HFFc6 (cell line): ENCODE measurements at places on chromosomes 3 and 15. TPM values are rescaled to one million over a fixed set of nuclear protein-coding genes. Genes with fewer than 3 reads are reported as not detected.

DNA sequence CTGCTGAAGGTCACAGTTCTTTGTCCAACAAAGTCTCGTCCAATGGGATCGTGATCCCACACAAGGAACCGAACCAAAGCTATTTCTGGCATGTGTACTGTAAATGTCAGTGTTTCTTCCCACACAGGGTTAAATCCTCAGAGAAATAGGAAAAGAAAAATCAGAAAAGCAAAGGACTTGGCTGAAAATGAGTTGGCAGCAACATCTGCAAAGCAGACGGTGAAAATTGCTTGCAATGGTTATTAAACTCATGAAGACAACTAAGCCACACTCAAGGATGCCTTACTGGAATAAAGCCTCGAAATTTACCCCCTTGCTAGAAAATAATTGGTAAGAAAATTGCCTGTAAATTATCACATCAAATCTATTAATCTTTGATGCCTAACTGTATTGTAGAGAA, 195.2 kb upstream of the STRIT1 start:
- DNase-seq = no peak

- no peak for DNase-seq
These were observed 166.7 kb downstream of the CTNNB1 start for GRCh38 chr3:41365973-41366372.

- DNase-seq = no peak
These were observed 223.0 kb downstream of the SLCO3A1 start for GRCh38 chr15:92076541-92076940.

DNA sequence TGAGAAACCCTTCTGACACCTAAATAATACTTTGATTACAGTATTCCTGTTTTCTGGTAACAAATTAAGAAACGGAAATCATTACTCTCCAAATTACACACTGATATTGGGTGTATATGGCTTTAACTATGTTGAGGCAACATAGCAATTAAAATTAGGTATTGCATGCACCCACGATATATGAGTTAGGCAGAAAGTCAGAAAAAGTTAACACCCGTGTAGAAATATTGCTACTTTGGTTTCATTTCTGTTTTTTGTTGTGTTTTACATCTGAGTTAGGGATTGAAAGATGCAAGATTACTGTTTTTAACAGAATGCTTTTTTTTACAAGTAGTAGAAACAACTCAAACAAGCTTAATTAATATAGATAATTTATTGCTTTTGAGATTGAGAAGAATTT, 327.8 kb downstream of the GBE1 start:
- DNase-seq = no peak

DNA sequence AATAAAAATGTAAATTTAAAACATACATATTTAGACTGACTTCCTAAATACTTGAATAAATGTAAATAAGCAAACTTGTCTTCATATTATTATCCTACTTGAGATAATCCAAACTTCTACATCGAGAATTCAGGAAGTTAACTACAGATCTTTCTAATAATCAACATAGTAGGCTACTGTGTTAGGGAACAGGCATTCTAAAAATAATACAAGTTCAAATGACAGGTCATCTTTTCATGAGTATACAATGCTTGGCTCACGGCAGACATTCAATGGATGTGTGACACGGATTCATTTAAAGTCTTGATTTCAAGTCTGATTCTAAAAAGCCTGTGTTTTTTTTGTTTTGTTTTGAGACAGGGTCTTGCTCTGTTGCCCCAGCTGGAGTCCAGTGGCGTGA, 88.7 kb downstream of the BTD start:
- DNase-seq = no peak

DNA sequence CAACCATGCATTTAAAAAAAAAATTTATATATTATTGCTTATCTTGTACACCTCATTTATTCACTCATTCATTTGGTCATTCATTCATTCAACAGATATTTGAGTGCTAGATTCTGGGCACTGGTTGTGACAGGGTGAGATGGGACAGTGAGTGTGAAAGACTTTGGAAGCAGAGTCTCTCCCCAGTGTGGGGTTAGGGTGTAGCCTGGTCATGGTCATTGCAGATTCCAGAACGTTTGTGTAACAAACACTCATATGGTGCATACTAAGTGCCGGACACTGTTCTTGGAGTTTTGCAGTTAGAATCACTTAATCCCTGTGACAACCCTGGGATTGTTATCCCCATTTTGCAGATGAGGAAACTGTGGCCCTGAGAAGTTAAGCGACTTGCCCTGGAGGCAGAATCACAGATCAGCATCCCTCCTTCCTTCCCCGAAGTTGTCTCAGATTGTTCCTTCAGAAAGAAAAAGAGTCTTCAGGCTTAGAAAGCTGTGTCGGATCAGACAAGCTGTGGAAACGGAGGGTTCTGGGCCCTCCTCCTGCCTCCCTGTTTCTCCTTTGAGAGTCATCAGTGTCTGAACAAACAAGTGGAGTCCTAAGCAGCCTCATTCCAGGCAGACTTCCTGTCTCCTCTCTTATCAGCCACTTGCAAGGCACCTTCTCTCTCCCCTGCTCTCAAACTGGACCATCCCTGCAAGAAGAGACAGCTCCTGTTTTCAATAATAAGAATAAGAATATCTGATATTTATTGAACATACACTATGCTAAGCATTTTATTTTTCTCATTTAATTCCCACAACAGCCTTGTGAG, 6.3 kb downstream of the LOXL1 start:
- DNase-seq = no peak

GRCh38 chr3:18444595-18445400, 19.7 kb upstream of the SATB1 start:
- no peak for DNase-seq

- no peak for DNase-seq
These were observed 29.5 kb downstream of the KCNAB1 start for GRCh38 chr3:156149876-156150275.

DNA sequence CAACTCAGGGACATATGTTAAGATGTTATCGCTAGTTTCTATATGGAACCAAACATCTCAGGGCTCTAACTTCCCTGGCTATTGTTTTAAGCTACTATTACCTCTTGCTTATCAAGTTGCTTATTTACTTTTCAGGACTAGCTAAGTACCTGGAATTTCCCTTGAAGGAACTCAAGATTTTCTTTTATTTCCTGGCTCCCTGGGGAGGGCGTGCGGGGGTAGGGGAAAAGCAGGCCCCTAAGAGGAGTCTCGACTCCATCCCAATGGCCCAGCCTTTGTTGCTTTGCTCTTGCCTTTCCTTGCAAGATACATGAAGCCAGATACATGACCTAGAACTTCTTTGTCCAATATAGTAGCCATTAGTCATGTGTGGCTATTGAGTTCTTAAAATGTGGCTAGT, 76.9 kb upstream of the STXBP5L start:
- DNase-seq = no peak

DNA sequence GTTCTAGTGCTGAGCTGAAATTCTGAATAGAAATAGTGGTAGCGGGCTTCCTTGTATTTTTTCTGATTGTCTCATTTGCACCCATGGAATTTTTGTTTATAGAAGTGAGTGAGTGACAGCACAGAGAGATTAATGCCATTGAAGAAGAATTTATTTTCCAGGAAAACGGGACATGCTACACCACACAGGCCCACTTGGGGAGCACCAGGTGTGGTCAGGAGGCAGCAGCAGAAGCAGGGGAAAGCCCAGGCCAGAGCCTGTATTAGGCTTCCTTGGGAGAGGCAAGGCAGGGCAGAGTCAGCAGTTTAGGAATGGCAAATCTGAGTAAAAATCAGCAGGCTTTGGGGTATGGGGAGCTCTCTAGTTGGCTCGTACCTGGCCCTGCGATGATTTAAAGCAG, 88.4 kb upstream of the ATP11B start:
- DNase-seq = no peak

- DNase-seq = no peak
These were observed 9.2 kb downstream of the CTXND1 start for GRCh38 chr15:80242802-80243201.

- peak; percentile 50 for DNase-seq
These were observed 128.8 kb downstream of the FRMD5 start for GRCh38 chr15:44066211-44066827.

- peak; percentile 77 for DNase-seq
These were observed 16.1 kb downstream of the CPOX start for GRCh38 chr3:98577178-98577895.

DNA sequence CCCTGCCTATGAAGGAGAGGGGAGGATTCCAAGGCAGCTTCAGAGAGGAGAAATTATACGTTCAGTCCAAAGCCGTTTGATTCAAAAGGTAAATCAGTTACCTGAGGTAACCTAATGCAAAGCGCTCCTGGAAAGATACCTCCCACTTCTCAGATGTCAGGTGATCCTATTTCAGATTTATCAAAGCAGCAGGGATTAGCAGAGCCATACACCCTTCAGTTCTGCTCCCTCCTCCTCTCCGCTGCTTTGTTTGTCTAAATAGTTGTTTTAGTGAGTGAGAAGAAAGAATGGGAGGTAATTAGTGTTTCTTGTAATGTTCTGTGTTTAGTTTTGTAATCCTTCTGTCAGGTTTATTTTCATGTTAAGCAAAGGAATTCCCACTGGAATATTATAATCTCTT, 81.1 kb downstream of the SOX14 start:
- no peak for DNase-seq

DNA sequence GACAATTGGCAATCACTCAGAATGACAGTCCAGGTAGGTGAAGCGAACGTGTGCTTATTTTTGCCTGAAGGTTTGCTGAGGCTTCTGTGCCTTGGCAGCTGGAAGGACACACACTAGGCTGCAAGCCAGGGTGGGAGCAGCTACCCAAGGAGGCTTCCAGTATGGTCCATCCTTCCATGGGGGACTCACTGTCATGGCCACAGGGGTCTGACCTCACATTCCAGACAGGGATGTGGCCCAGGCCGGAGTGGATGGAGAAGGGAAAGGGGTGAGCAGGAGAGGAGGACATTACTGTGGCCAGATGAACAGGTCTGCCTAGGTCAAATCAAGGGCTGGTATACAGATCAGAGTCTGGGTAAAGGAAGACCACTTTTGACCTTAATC, 247.7 kb downstream of the ADAMTS17 start:
- no peak for DNase-seq

- peak; percentile 96 for DNase-seq
These were observed 45.7 kb downstream of the C2CD4B start for GRCh38 chr15:62119227-62119864.

DNA sequence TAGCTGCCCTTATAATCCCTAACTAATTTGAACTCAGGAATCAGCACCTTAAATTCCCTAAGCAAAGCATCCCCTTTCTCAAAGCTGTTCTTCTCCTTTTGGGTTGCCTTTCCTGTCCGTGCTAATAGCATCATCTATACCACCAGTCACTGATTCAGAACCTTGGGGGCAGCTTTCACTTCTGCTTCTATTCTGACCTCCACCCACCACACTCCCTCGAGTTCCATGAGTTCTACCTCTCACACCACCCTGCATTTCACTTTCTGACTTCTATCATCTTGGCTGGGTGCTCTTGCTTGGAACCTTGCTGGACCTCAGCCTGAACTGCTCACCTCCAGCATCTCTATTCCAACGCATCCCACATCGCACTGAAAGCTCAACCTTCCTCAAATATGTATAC, 55.4 kb upstream of the KCNMB2 start:
- DNase-seq = no peak

ALAS1 gene
- 31.9 to 39.1 TPM (median 36.2 TPM) in 3 replicates for total RNA-seq

DET1 gene
- total RNA-seq = 3.3 to 6.4 TPM (median 6.2 TPM) in 3 replicates

SEC22A gene
- total RNA-seq = 13.1 to 20.2 TPM (median 13.8 TPM) in 3 replicates

CPLX3 gene
- not detected in 3 replicates for total RNA-seq

OSTN gene
- 0.11 TPM in 1 of 3 replicates, not detected in the others for total RNA-seq

PLCB2 gene
- total RNA-seq = 0.17 and 1.5 TPM in 2 replicates

OIP5 gene
- 4.1 to 8.0 TPM (median 6.4 TPM) in 3 replicates for total RNA-seq

WDR93 gene
- not detected in 2 replicates for total RNA-seq

ZNF80 gene
- total RNA-seq = not detected in 3 replicates

CAMP gene
- not detected in 2 replicates for total RNA-seq

CYP19A1 gene
- not detected in 3 replicates for total RNA-seq

GREM1 gene
- 2,655 and 3,454 TPM in 2 replicates for total RNA-seq
